ENCODE measurements at places on chromosomes 3 and 15.

- no peak for DNase-seq
Measured at GRCh38 chr3:140078343-140078742, 143.4 kb downstream of the CLSTN2 start.

GRCh38 chr3:174340624-174341587 is 518.2 kb upstream of the NAALADL2 start:
- DNase-seq, result no peak

DNA sequence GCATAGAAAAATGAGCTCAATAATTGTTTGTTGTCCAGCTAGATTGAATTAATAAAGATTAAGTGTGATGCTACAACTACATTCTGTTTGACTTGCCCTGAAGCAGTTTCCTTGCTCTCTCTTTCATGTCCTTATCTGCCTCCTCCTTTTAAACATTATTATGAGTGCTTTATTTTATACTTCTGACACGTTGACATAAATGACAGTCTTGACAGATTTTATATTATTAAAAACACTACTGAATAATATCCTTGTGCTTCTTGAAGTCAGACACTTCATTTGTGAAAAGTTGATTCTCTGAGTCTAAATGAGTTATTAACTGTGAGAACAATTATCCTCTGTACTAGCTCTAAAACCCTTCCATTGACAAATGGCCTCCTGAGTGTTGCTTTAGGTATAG is 58.2 kb downstream of the PLCL2 start:
- DNase-seq, result no peak

DNA sequence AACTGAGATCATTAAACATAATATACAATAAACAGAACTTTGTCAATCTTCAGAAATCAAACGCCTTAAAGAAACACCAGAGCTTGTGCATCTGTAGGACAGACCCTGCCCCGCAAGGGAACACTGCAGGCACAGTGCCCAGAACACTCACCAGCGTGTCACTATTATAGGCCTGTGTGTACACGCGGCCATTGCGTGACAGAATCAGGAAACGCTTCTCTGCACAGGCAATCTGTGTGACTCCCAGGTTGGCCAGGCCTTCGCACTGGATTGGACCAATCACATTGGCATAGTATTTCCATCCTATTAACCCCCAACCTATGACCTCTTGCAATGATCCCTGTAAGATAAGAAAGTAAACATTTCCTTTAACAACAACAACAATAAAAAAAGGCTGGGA is 52.9 kb downstream of the HERC2 start:
- DNase-seq, result no peak

- no peak for DNase-seq
Measured at GRCh38 chr3:101123081-101123480, 129.9 kb upstream of the ABI3BP start.

DNA sequence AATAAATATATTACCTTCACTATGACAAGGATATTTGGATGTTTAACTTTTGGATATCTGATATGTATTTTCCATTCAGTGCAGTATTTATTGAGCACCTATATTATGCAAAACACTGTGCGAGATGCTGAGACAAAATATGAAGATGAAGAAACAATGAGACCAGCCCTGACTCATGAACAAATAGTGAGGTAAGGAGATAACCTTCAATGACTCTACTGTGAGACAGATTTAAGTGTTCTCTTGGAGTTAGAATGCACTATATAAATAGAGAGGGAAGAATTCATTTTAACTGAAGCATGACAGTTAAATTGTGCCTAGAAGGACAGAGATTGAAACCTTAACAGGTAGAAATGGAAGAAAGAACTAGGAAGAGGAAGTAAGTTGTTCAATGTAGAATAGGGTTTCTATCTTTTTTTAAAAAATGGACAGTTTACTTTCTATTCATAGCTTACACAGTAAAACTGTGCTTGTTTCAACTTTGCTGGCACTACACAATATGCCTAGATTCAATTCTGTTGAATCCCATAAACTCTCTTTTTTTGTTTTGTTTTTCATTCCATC is 124.2 kb downstream of the ZBTB20 start:
- no peak for DNase-seq

Measured in stimulated activated CD4-positive, alpha-beta T cell treated with anti-CD3 and anti-CD28 coated beads, Interleukin-12 subunit alpha, Interleukin-12 subunit beta, amount 100 ng/mL, for 24 hours (primary cell).